ENCODE measurements at places on chromosomes 7 and 10. TPM values are rescaled to one million over a fixed set of nuclear protein-coding genes. Genes with fewer than 3 reads are reported as not detected.
A peak's percentile ranks its signal among the peaks of the same experiment; 100 is the strongest.

The CPEB3 gene
- 1.8 TPM for total RNA-seq

The CCDC172 gene
- not detected for total RNA-seq

GRCh38 chr7:136976504-136977251, 108.2 kb downstream of the CHRM2 start:
- DNase-seq = no peak

- DNase-seq = peak; percentile 79
Measured at GRCh38 chr7:20598459-20599309, 16.8 kb upstream of the ABCB5 start.

DNA sequence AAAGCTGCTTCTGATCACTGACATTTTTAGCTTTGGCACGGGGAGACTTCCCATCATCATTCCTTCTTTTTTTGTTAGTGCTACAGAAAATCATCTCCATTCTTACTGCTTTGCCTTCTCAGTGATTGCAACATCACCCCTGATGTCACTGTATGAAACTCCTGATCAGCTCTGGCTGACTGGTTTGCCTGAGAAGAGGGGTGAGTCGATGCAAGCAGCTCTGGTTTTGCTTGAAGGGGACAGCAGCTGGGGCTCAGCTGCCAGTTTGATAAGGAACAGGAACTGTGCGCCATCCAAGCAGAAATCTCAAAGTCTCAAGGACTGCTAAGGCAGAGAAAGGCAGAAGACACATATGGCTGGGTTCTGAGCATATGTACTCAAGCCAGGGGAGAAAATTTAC, 808.5 kb upstream of the CELF2 start:
- DNase-seq = no peak

DNA sequence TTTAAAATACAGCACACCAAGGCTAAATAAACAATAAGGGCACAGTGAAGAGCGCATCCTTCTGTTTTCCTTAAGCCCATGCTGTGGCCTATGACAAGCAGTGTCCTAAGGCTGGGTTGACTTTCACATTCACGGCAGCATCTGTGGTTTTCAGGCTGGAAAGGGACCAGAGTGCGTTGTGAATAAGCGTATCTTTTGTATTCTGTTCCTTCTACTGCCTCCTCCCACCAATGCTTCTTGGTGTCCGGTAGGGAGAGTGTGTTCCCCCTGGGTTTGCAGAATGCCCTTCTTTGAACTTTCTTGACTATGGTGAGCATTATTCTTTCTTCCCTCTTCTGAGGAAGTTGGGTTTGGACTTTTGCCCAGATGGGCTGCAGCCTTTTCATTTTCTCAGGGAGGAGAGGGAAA, 73.6 kb downstream of the ABCA13 start:
- peak; percentile 7 for DNase-seq

Measured in renal cortical epithelial cell (primary cell).